ENCODE measurements at places on chromosomes 4 and X. TPM values are rescaled to one million over a fixed set of nuclear protein-coding genes. Genes with fewer than 3 reads are reported as not detected.

- DNase-seq, result no peak
These were observed 14.0 kb upstream of the TEX13B start for GRCh38 chrX:107996124-107996523.

GRCh38 chr4:113069212-113069892, 19.9 kb downstream of the ANK2 start:
- DNase-seq, result no peak

- DNase-seq, result no peak
These were observed 69.7 kb upstream of the MSANTD1 start for GRCh38 chr4:3179126-3179706.

DNA sequence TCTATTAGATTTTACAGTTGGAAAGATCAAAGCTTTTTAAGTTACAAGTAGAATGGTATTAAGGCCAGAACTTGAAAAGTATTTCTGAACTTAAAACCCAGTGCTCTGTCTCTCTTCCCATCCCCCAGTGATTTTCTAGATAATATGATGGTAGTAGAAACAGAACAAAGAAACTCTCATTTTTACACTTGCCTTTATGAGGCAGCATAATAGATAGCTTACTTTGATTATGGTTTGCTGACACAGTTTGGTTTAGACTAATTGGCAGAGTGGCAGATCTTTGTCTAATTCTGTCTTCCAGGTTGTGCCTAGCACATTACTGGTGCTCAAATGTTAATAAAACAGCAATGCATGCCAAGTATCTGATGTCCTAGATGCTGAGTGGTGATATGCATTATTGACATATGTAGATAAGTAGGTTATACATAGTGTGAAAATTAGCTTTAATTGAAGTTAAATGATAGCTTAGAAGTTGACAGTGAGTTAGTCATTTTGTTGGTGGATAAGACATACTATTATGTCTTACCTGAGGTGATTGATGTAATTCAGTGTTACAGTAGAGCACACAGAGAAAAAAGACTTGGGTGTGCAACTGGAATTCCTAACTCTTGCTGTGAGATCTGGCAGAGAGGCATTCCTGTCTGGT, 4.3 kb upstream of the RAPGEF2 start:
- no peak for DNase-seq

GRCh38 chrX:107470971-107471370, 21.5 kb downstream of the FRMPD3 start:
- DNase-seq, result no peak

GRCh38 chr4:168197926-168198325, 105.6 kb downstream of the ANXA10 start:
- no peak for DNase-seq

DNA sequence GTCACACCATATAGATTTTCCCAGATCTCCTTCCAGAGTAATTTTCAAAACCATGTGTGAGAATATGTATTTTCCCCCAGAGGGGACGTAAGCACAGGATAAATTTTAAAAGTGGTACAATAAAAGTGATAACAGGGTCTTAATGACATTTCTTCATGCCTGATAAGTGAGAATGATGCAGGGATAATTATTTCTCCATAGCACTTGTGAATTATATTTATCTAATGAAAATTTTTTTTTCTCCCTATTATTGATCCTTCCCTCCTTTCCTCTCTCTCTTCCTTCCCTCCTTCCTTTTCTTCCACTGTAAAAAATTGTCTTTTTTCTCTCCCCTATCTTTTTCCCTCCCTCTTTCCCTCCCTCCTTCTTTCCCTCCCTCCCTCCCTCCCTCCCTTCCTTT, 17.0 kb upstream of the TRPC3 start:
- DNase-seq, result no peak

TSPAN7 gene
- 114 TPM for total RNA-seq

MAGT1 gene
- total RNA-seq, result 40.9 TPM

BMPR1B gene
- 0.47 TPM for total RNA-seq

CFAP99 gene
- total RNA-seq, result 0.46 TPM

ZFX gene
- total RNA-seq, result 41.8 TPM
